ENCODE measurements at places on chromosomes 12 and 14.

DNA sequence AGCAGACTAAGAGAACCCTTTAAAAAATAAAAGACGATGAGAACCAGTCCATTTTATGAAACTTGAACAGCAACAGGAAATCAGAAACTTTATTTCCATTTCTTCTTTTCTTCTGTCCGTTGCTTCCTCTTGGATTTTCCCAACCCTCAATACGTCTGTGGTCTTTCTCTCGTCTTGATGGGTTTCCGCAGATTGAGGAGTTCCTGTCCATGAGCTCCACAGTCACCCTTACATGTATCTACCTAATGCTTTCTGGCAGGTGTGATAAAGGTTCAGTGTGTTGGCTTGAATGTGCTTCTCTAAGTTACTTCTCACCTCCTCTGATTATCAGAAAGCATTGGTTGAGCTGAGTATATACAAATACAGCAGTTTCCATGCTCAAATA, 110.0 kb downstream of the ETV6 start:
- H3K36me3 ChIP-seq = peaks cover 15% of the 10 kb centered on the region
- H3K27me3 ChIP-seq = no peaks in the 10 kb centered on the region
- H3K4me1 ChIP-seq = peaks cover 55% of the 10 kb centered on the region
- no peak for DNase-seq

GRCh38 chr14:37232907-37233481, 35.3 kb downstream of the MIPOL1 start:
- H3K36me3 ChIP-seq = no peaks in the 10 kb centered on the region
- DNase-seq = no peak
- no peak overlapping the region for H3K4me3 ChIP-seq

- H3K4me1 ChIP-seq = no peaks in the 10 kb centered on the region
- peaks cover 2% of the 10 kb centered on the region for H3K27me3 ChIP-seq
- H3K36me3 ChIP-seq = no peaks in the 10 kb centered on the region
Measured at GRCh38 chr14:89088530-89088929, 264.1 kb downstream of the TTC8 start.

GRCh38 chr12:85277191-85277590, 2.8 kb upstream of the ALX1 start:
- peaks cover 11% of the 10 kb centered on the region for H3K4me1 ChIP-seq
- peaks cover 71% of the 10 kb centered on the region for H3K27me3 ChIP-seq
- no peak for DNase-seq
- H3K27ac ChIP-seq = no peak overlapping the region
- no peaks in the 10 kb centered on the region for H3K36me3 ChIP-seq
- no peak overlapping the region for H3K4me3 ChIP-seq

DNA sequence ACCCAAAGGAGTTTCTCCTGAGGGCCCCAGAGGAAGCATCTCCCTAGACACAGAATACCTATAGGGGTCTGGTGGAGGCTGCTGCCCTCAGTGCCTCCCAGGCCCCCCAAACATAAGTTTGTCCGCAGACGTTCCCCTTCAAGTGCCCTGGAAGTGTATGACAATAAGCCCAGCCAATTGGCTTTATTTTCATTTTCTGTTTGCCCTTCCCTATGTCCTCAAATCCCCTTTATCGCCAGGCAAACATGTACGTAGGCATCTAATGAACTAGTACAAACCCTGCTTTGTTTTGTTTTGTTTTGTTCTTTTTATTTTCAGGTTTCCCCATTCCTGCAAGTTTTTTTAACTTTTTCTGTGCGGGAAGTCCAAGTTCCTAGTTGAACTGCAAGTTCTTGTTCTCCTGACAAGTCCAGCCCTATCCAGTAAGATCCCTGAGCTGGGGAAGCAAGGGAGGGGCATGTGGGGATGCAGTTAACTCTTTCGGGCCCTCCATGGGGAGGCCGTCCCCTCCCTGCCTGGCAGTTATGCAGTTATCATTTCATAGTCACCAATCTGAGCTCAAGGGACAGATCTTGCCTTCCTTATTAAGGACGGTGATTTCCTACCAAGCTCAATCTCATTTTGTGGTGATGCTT, 141.9 kb downstream of the KCNA5 start:
- no peaks in the 10 kb centered on the region for H3K36me3 ChIP-seq
- H3K27me3 ChIP-seq = peaks cover 5% of the 10 kb centered on the region
- H3K27ac ChIP-seq = no peak overlapping the region
- H3K4me1 ChIP-seq = no peaks in the 10 kb centered on the region
- no peak for DNase-seq

- DNase-seq = no peak
Measured at GRCh38 chr14:104176611-104177010, 38.2 kb downstream of the KIF26A start.

DNA sequence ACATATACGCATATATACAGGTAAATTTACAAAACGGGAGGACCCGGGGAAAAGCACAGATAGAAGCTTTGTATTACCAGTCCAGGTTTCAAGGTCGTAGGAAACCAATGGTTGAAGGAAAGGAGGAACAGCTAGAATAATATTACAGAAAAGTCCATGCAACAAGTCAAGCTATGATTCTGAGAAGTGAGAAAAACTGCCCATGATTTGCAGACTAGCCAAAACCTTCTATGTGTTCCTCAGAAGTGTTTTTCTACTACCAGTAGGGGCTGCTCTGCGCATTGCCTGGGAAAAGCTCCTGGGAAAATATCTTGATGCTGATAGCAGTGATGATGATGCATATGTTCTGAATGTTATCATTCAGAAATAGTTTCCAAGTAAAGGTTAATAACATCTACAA, 2.2 kb downstream of the PDZRN4 start:
- no peaks in the 10 kb centered on the region for H3K36me3 ChIP-seq
- no peak for DNase-seq
- H3K4me1 ChIP-seq = peaks cover 5% of the 10 kb centered on the region
- H3K4me3 ChIP-seq = no peak overlapping the region

DNA sequence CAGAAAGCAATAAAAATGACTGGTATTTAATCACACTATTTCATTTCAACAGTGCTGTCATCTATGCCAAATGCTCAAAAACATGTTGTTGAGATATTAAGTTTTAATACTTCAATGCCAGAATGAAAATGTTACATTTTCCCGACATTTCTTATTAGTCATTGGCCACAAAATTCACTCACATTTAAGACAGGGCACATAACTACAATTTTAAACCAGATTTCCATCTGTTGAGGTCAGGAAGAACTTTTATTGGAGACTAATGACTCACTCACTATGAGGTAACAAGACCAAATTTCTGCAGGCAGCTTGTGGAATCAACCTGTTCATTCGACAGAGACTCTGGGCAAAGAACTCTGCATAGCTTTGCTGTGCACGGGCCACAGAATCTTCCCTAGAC, 36.8 kb downstream of the PPTC7 start:
- DNase-seq = no peak
- peaks cover 48% of the 10 kb centered on the region for H3K36me3 ChIP-seq
- H3K27me3 ChIP-seq = no peaks in the 10 kb centered on the region
- no peak overlapping the region for H3K4me3 ChIP-seq
- H3K4me1 ChIP-seq = peaks cover 57% of the 10 kb centered on the region

- H3K27me3 ChIP-seq = no peaks in the 10 kb centered on the region
- no peak overlapping the region for H3K4me3 ChIP-seq
- H3K27ac ChIP-seq = no peak overlapping the region
- H3K4me1 ChIP-seq = no peaks in the 10 kb centered on the region
Measured at GRCh38 chr12:28709986-28710685, 438.9 kb upstream of the FAR2 start.

DNA sequence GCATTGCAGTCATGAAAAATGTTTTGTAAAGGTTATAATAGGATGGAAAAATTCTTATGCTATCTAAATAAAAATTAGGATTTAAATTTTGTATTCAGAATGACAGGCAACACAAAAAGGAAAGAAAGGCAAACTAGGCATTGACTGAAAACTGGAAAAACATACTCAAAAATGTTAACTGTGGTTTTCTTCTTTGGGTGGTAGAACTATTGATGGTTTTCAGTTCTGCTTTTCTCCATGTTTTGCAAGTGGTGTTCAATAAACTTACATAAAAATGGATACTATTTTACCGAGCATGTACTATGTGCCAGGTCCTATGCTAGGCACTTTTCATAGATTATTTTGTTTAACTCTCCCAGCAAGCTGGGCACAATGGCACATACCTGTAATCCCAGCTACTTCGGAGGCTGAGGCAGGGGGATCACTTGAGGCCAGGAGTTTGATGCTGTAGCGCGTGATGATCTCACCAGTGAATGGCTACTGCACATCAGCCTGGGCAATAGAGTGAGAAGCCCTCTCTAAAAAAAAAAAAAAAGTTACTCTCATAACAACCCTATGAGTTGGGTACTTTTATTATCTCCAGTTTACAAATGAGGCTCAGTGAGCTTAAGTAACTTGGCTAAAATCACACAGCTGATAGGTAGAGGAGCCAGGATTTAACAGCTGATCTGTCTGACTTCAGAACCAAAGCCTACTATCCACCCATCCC, 26.3 kb upstream of the TCP11L2 start:
- no peak overlapping the region for H3K27ac ChIP-seq
- no peak overlapping the region for H3K4me3 ChIP-seq
- H3K36me3 ChIP-seq = no peaks in the 10 kb centered on the region
- H3K27me3 ChIP-seq = peaks cover 3% of the 10 kb centered on the region
- no peak for DNase-seq

DNA sequence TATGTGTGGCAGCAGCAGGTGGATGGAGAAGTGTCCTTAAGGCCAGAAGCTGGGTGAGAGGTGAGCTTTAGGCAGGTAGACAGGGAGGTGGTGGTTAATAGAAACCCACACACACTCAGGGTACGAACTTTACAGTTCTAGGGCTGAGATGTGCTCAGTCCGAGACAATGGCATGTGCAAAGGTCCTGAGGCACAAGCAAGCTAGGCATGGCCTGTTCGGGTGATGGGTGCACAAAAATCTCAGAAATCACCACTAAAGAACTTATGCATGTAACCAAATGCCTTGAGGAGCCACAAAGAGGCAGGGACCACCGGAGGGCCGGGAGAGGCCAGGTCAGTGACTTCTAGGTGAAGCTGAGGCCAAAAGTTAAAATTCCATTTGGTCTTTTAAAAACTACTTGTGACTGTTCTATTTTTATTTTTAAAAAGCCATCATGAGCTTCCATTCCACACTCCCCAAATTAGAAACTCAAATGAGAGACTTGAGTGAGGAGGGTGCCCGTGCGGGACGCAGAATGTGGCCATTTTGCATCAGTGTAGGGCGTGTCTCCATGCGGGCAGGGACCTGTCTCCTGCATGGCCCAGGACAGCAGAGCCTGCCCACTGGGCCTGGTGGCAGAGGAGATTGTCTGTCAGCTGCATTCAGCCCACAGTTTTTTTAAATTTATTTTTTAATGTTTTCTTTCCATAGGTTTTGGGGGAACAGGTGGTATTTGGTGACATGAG, 4.0 kb downstream of the RFLNA start:
- H3K4me1 ChIP-seq = peaks cover 2% of the 10 kb centered on the region
- no peaks in the 10 kb centered on the region for H3K36me3 ChIP-seq
- no peak overlapping the region for H3K27ac ChIP-seq

GRCh38 chr12:124371970-124372555, 77.2 kb downstream of the RFLNA start:
- no peaks in the 10 kb centered on the region for H3K27me3 ChIP-seq
- DNase-seq = no peak
- H3K4me1 ChIP-seq = no peaks in the 10 kb centered on the region
- H3K27ac ChIP-seq = no peak overlapping the region
- H3K36me3 ChIP-seq = peaks cover 4% of the 10 kb centered on the region
- no peak overlapping the region for H3K4me3 ChIP-seq

- H3K27ac ChIP-seq = no peak overlapping the region
- H3K27me3 ChIP-seq = no peaks in the 10 kb centered on the region
- DNase-seq = no peak
- peaks cover 10% of the 10 kb centered on the region for H3K4me1 ChIP-seq
Measured at GRCh38 chr14:103692159-103692558, 23.1 kb downstream of the XRCC3 start.

GRCh38 chr14:29227631-29228030, 461.0 kb downstream of the FOXG1 start:
- H3K27ac ChIP-seq = no peak overlapping the region
- H3K36me3 ChIP-seq = no peaks in the 10 kb centered on the region
- no peaks in the 10 kb centered on the region for H3K27me3 ChIP-seq
- no peak for DNase-seq
- H3K4me1 ChIP-seq = no peaks in the 10 kb centered on the region

GRCh38 chr12:73384592-73384991, 1112.4 kb downstream of the TRHDE start:
- DNase-seq = no peak
- H3K4me3 ChIP-seq = no peak overlapping the region
- H3K27ac ChIP-seq = no peak overlapping the region

- peaks cover 3% of the 10 kb centered on the region for H3K27me3 ChIP-seq
- H3K4me3 ChIP-seq = no peak overlapping the region
- peaks cover 4% of the 10 kb centered on the region for H3K4me1 ChIP-seq
- H3K36me3 ChIP-seq = peaks cover 4% of the 10 kb centered on the region
Measured at GRCh38 chr14:78005325-78005724, 164.8 kb upstream of the NRXN3 start.

DNA sequence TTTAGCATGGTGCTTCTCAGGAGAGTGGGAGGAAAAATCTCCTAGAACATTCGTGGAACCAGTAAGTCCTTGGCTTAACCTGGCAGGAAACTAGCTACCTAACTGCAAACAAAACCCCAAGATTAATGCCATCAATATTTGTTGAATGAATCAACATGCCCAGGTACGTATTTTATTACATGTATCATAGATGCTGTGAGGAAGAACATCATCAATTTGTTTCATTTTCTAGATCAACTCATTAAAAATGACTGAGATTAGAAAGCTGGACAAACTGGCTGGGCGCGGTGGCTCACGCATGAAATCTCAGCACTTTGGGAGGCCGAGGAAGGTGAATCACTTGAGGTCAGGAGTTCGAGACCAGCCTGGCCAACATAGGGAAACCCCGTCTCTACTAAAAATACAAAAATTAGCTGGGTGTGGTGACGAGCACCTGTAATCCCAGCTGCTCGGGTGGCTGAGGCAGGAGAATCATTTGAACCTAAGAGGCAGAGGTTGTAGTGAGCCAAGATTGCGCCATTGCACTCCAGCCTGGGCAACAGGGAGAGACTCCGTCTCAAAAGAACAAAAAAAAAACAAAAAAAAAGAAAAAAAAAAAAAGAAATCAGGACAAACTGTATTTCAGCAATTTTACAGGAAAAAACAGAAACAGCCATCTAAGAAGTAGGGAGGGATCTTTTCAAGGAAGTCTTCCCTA, 88.7 kb downstream of the NTN4 start:
- DNase-seq = no peak
- H3K27ac ChIP-seq = no peak overlapping the region
- H3K27me3 ChIP-seq = peaks cover 8% of the 10 kb centered on the region
- no peaks in the 10 kb centered on the region for H3K36me3 ChIP-seq
- no peak overlapping the region for H3K4me3 ChIP-seq

DNA sequence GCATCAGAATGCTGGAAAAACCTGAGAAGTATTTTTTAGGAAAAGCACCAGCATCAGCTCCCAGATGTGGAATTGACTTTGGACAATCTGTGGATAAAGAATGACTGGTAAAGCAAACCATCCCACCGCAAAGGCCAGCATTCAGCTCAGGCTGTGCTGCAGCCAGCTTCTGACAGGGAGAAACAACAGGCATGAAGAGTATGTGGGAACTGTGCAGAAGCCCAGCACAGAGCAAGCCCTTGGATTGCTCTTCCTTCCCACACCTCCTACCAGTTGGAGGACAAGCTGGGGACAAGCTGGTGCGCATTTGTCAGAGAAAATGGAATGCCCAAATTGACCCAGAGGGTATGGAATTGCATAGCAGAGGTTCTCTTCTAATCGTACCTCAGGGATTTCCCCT, 228.1 kb downstream of the ANO2 start:
- H3K4me3 ChIP-seq = no peak overlapping the region
- peaks cover 3% of the 10 kb centered on the region for H3K27me3 ChIP-seq
- H3K4me1 ChIP-seq = peaks cover 3% of the 10 kb centered on the region
- H3K27ac ChIP-seq = no peak overlapping the region
- no peak for DNase-seq

GRCh38 chr12:70963081-70963660, 42.6 kb upstream of the PTPRR start:
- H3K27me3 ChIP-seq = no peaks in the 10 kb centered on the region
- H3K4me1 ChIP-seq = no peaks in the 10 kb centered on the region
- no peak for DNase-seq
- H3K36me3 ChIP-seq = no peaks in the 10 kb centered on the region
- H3K27ac ChIP-seq = no peak overlapping the region
- no peak overlapping the region for H3K4me3 ChIP-seq

Data from activated naive CD8-positive, alpha-beta T cell treated with anti-CD3 and anti-CD28 coated beads, Interleukin-2, amount 50 U/mL, for 24 hours (primary cell).